ENCODE measurements at places on chromosomes 5 and 9.

- no peak for DNase-seq
Observed at GRCh38 chr9:4670591-4670990, 4.3 kb upstream of the SPATA6L start.

- DNase-seq: no peak
Observed at GRCh38 chr9:70435948-70436347, 21.5 kb upstream of the KLF9 start.

DNA sequence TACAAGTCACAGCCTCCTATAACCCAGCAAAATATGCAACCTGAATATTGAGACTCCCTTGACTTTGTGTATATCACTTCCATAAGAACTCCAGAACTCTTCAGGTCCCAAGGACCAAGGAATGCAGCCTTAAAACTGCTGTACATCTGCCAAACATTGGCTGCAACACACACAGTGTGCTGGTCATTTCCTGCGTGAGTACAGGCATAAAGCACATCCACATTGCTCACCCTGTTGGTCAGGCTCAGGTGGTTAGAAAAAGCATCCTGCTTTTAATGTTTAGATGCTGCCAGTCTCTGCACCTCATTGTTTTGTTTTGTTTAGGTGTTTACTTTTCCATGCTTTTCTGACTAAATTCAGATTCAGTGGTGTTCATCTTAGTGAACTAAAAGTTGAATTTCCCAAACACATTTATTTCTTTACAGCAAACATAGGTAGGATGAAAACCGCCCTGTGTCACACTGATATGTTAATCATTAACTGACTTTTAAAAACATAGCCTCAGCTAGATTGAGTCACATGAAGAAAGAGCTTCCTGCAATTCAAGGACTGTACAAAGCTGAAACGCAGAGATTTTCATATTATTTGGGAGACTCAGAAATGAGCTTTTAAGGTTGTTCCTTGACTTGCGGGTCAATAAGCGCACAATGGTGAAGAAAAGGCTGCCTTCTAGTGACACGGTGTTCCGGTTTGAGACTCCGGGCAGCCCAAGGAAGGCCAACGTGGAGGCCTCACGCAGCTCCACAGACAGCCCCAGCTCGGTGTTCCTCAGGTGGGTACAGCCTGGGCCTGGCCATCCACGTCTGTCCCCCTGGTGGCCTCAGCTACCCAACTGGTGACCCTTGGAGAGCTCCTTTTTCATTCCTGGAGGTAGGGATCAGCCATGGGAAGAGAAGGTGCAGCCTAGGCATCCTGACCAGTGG, 52.2 kb upstream of the GRAMD2B start:
- DNase-seq: no peak

- DNase-seq: no peak
Observed at GRCh38 chr5:32589416-32589815, 4.1 kb downstream of the SUB1 start.

- DNase-seq: no peak
Observed at GRCh38 chr5:74517700-74518099, 122.8 kb downstream of the ENC1 start.

- no peak for DNase-seq
Observed at GRCh38 chr9:116456490-116457088, 230.5 kb upstream of the TRIM32 start.

GRCh38 chr9:83623679-83624076, 735 bp downstream of the IDNK start:
- DNase-seq: no peak

GRCh38 chr5:1208743-1209488, 7.5 kb downstream of the SLC6A19 start:
- DNase-seq: no peak

GRCh38 chr9:38737246-38737645, 17.3 kb upstream of the FAM240B start:
- no peak for DNase-seq

DNA sequence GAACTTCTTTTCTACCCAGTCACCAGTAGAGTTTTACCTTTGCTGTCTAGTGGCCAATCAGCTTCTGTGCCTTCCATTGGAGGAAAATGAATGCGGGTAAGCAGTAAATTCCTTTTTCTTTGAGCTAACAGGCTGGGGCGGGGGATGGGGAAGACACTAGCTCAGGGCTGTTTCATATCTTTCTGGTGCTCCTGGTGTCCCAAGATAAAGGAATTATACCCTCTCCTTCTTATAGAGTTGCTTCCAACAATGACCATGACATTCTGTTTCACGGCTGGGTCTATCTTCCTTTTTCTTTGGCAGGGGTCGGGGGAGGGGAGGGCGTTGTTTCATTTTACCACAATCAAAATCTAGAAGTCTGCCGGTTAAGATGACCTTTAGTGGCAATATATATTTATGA, 51.2 kb upstream of the RPS23 start:
- no peak for DNase-seq

GRCh38 chr5:170142196-170142595, 36.5 kb downstream of the FOXI1 start:
- DNase-seq: no peak

DNA sequence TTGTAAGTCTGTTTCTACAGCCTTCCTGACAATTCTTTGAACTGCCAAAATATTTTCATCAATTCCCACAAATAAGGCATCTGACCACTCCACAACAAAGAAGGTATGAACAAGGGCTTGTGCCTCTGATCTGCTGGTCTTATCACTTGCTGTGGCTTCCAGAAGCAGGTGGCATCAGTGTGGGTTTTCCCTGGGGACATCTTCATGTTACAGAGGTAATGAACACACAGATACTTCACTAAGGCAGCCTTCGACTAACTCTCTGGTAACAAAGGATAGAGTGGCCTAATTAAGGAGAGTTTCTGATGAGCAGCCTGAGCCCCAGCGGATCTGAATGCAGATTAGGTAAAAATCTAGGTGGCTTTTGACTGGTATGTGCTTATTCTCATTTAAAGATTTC, 15.2 kb upstream of the ERAP2 start:
- DNase-seq: no peak

GRCh38 chr5:177194268-177194667, 60.7 kb downstream of the NSD1 start:
- no peak for DNase-seq

DNA sequence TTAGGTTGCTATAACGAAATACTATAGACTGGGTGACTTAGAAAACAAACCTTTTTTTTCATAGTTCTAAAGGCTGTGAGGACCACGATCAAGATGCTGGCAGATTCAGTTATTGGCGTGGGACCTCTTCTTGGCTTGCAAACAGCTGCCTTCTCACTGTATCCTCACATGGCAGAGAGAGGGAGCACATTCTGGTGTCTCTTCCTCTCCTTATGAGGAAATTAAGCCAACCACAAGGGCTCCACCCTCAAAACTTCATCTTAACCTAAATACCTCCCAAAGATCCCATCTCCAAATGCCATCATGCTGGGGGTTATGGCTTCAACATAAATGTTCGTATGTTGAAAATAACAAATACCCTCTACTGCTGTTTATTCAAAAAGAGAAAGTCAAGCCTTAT, 197.1 kb downstream of the CEMIP2 start:
- no peak for DNase-seq

DNA sequence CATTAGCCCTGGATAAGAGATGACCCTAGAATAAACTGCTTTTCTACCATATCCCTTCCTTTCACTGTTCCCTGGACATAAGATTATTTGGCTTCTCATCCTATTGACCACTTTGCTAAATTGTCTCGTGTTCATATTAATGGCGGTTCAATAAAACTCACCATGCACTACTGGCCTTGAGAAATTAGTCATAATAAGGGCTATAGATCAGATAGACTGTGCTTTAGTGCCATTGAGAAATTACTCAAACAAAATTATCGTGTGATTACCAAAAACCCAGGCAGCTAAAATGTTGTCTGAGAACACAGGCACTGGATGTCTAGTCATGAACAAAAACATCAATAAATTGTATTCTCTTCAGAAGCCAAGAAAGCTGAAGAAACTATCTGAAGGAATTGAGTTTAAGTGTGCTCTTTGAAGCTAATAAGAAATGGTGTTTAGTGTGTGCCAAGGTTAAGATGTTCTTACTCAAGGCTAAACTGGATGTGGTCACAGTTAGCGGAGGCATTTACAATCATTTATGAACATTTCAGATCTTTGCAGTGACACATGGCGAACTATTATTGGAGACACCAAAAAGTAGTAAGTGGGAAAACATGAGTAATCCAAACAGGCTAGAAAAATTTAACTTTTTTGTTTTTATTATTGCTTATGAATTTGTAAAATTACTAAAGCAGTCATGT, 460.4 kb upstream of the RORB start:
- DNase-seq: no peak

GRCh38 chr5:180090098-180090768, 18.7 kb upstream of the RNF130 start:
- DNase-seq: peak; percentile 56

- no peak for DNase-seq
Observed at GRCh38 chr5:89457411-89458331, 574.7 kb upstream of the MEF2C start.

DNA sequence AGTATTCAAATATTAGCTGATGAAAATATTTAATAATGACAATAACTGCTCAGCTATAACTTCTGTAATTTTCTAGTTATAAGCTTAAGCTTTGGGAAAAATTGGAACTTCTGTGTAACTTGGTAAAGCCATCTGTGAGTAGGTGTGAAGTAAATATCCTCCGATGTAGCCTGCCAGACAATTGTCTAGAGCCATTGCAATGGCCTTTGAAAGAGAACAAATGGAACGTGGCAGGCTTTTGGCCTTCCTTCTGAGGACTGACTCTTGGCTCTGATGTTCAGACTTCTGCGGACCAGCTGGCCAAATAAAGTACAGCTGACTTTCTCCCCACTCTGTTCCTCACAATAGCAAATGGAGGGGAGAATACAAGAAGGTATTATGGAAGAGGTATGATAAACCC, 203.4 kb upstream of the NMUR2 start:
- no peak for DNase-seq

- no peak for DNase-seq
Observed at GRCh38 chr9:2497666-2498400, 123.8 kb upstream of the VLDLR start.

DNA sequence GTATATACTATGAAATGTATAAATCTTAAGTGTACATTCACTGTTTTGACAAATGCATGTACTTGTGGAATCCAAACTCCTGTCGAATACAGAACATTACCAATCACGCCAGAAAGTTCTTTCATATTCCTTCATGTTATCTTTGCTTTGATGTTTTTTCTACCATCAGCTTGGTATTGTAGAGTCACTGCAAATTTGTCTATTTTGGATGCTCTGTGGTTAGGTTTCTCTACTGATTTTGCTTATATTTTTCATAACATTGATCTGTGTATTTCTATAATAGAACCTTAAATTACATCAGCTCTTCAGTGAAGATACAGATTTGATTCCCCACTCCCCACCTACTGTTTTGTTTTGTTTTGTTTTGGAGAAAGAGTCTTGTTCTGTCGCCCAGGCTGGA, 30.8 kb downstream of the HABP4 start:
- DNase-seq: no peak

- no peak for DNase-seq
Observed at GRCh38 chr5:2261004-2261703, 378.4 kb upstream of the IRX4 start.

GRCh38 chr5:139276426-139276825, 17.1 kb upstream of the MATR3 start:
- no peak for DNase-seq

- no peak for DNase-seq
Observed at GRCh38 chr5:142939006-142939405, 168.8 kb downstream of the ARHGAP26 start.

- no peak for DNase-seq
Observed at GRCh38 chr9:108163321-108164005, 673.9 kb upstream of the KLF4 start.

GRCh38 chr5:137200906-137201700, 298.0 kb downstream of the SPOCK1 start:
- no peak for DNase-seq

GRCh38 chr5:132369474-132370180, at the start of gene SLC22A5:
TSS of gene SLC22A5 (plus strand) at chr5:132369710. CDS start at chr5:132369973, 263 bp downstream.
- DNase-seq: peak; percentile 47

GRCh38 chr9:79744521-79744920, 172.8 kb downstream of the TLE4 start:
- DNase-seq: no peak

DNA sequence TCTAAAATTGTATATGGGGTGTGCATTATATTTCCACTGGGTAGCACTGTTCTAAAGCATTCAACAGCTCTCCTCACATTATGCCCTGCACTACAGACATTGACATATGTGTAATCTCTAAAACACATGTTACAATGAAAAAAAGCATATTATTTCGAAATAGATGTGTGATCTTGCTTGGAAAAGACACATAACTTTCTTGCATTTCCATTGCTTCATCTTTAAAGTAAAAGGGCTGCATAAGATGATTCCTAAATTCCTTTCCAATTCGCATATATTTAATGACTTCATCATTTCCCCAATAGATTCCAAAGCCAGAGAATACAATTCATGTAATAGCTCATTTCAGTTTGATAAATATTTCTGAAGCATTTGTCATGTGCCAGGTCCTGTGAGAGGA, 566.9 kb downstream of the PDE4D start:
- DNase-seq: no peak

GRCh38 chr5:167773668-167774301, 517.7 kb upstream of the WWC1 start:
- no peak for DNase-seq

GRCh38 chr9:91812191-91812590, 137.8 kb downstream of the ROR2 start:
- DNase-seq: no peak

DNA sequence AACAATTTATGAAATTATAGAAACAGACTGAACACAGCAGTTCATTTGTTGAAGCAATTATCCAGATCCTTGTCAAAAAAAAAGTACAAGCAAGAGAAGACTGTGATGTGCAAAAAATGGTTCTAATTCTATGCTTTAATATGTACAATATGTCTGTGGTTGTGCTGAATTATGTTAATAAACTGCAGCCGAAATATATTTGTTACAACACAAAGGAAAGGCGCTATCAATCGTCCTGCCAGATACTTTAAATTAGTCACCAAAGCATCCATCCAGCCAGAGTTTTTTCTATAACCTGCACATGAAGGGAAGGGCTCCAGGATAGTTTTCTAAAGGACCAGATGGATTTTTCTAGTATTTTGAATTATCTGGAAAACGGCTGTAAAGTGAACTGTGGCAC, 259.5 kb downstream of the BNC2 start:
- no peak for DNase-seq

DNA sequence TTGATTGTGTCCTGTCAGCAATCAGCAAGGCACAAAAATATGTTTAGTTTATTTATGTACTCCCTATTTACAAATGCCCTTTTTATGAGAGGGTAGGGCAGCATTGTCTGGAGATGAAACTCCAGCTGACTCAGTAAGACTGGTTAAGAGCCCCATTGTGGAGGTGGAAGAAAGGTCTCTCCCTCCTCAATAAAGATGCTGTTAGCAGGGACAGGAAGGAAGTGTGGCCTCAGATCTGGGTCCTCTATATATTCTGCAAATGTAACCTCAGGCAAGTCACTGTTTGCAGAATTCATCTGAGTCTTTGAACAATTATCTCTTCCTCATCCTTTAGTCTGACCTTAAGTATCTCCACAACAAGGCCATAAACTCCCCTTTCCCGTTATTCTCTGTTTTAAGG, 48.3 kb upstream of the TRAF1 start:
- DNase-seq: no peak
